ENCODE measurements at places on chromosomes 1 and 21.
A peak's percentile ranks its signal among the peaks of the same experiment; 100 is the strongest.

DNA sequence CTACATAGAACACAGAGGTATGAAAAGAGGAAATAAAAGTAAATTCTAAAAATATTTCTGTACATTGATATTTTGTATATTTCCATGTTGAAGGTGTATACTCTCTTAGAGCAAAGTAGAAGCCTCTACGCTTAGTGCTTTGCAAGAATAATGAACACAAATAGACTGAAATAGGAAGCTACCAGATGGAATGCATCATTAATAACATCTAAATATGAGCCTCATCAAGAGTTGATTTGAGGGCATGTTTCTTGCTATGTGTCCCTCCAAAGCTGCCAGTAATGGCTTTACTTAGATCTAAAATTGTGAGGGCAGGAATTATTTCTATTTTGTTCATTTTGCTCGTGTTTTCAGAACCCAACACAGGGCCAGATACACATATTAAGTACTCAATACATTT, 94.4 kb downstream of the KCNT2 start:
- no peak for DNase-seq

GRCh38 chr1:202807926-202808757, at the start of gene KDM5B:
TSS of gene KDM5B (minus strand) at chr1:202808421. CDS start at chr1:202808305, 116 bp downstream.
- no peak for DNase-seq

- peak; percentile 58 for DNase-seq
Observed at GRCh38 chr1:4585216-4585615, 69.2 kb upstream of the AJAP1 start.

DNA sequence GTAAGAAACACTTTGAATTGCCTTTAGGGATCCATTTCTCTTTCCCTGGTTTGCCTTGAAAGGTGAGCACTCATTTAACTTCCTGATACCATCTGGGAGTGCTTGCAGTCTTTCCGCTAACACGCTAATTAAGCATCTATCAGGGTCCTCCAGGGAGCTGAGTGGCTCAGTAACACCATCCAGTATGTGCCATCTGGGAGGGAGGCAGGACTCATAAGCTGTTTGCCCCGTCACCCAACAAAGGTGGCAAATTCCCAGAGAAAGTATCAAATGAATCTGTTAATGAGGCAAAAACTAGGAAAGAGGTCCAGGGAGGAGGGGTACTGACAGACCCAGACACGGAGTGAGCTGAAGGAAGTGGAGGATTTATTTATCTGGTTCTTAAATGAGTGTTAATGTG, 430.9 kb downstream of the HLX start:
- DNase-seq, result no peak

DNA sequence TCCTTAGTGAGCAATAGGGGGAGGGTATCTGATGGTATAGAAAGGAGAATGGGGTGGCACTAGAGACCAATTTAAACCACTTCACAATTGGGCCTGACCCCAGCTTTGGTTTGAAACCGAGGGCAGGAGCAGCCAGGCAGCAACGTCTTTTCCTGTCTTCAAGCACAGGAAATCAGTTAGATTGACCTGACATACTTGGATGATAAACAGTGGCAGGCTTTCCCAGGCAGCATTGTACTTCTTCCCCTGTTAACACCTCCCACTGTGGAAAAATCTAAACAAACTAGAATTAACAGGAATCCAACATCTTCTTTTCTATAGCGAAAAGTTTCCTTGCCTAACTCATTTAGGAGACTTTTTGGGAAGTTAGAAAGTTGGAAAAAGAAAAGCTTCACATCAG, 40.6 kb downstream of the SELL start:
- no peak for DNase-seq

GRCh38 chr1:36906555-36906954, 127.8 kb downstream of the GRIK3 start:
- no peak for DNase-seq
